NCI-H2171 (cell line): ENCODE measurements at places on chromosomes 2 and 18.

DNA sequence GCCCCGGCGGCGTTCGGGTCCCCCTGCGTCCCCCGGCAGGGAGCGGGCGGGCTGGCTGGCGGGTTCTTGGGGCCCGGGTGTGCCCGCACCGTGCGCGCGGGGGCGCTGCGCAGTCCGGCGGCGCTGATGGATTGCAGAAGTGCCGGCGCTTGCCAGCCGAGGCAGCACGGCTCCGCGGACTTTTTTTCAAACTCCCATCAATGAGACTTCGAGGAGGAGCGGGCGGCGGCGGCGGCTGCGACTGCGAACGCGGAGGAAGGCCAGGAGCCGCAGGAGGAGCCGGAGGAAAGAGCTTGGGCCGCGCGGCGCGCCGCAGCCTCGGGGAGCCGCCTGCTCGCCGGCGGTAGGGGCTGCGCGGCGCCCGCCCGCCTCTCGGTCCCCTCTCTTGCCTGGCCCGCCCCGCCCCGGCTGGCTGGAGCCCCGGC is at the start of gene GLI2:
GLI2 (plus strand) TSS at position 123 of the 425 bp plus-strand sequence. CDS start 61,453 bp downstream, outside the sequence.
- DNase-seq: peak; percentile 85

GRCh38 chr2:229124136-229124535 is 147.0 kb downstream of the PID1 start:
- DNase-seq: no peak

GRCh38 chr2:235542733-235543127 is 48.9 kb downstream of the AGAP1 start:
- DNase-seq: no peak

GRCh38 chr2:231965102-231965501 is 3.6 kb downstream of the DIS3L2 start:
- no peak for DNase-seq

DNA sequence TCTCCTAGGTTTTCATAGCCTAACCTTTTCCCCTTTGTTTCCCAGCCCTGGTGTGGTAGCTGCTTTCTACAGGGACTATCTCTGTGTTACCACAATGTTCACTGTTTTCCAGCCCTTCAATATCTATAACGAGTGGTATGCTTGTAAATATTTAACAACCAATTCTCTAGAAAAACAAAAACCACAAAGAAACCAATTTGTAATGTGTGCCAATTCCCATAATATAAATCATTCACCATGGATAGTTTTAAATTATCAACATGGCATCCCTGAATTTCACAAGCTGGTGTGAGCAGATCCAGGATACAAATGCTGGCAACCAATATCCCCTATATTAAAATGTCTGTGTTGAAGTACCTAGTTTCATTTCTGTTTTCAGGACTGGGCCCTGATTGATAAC is 207.5 kb upstream of the FBXO11 start:
- no peak for DNase-seq

GRCh38 chr2:111975053-111975552 is 76.7 kb downstream of the MERTK start:
- DNase-seq: no peak

DNA sequence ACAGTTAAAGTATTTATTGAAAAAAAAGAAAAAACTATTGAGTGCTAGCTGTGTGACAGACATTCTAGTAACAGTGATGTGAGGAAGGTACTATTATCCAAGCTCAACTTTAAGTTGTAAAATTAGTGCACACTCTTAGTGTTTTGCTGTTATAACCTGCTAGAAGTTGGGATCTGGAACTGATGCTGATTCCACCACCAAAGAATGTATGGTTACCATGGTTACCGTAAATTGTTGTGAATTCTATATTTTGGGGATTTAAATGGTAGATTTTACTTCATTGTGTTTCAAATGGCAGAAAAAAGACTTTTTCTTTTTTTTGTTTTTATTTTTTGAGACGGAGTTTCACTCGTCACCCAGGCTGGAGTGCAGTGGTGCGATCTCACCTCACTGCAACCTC is 5.3 kb downstream of the AGFG1 start:
- no peak for DNase-seq

DNA sequence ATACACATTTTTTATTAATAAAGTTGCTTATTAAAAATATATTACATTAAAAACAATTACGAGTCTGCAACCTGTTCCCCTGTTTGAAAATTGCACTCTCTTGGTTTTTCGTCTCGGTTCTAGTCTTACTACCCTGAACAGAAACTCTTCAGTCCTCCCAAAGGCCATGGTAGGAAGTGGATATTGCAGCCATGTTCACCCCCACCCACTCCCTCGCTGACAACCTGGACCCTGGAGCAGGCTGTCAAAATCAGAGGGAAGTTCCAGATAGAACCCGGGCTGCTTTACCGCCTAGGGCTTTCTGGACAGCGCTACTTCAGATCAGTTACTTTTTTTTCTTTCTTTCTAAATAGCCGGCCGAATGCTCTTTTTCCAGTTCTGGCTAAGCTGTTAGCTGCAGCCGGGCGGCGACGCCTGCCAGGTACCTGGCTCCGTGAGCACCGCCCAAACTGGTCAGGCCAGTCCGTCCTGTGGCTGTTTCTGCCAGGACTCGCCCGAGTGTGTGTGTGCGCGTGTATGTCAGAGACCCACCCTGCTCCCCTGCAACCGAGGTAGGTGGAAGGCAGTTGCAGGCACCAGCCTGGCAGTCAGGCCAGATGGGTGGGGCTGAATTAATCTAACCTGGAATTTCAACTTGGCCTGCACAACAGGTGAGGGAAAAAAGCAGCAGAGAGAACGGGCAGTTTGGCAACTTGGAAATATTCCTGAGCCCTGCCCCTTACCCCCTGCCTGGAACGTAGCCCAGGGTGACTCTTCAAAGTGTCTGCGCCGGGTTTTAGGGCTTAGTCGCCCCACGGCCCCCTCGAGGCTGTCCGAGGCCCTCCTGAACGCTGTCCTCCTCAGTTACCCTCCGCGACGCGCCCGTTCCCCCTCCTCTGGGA is 1.1 kb upstream of the TET3 start:
- DNase-seq: no peak

DNA sequence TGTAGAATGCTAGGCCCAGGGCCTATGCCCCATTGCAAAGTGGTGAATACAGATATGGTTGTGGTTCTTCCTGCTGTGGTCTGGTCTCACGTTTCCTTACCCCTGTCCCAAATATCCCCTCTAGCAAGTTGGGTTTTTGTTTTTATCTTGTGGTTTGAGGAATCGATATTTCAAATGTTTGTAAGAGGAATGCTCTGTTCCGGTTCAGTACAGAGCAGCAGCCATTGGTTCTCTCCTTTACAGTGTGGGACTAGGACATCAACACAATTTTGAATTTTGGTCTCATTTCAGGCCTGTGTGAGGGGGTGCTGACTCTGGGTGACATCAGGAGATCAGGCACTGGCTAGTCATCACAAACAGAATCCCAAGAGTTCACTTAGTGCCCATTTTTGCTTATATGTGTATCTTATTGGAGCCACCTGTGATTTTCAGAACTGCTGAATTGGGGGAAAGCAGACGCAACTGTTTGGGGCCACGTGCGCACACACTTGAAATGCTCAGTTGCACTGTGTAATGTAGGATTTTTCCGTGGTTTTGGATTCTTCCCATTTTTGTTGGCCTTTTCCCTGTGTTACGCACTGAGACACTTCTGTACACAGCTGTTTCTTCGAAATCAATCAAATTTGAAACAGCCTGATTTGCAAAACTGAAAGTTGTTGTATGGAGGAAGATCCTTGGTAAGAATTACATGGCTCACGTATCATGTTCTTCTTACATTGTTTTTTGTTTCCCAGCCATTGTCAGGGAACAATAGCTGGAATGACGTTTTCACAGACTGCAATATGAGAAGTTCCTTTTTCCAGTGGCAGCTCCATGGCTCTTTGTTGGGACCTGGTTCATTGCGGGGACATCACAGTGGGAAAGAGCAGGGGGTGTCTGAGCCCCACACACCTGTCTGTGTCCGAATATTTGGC is 8.6 kb downstream of the SH3BP4 start:
- DNase-seq: no peak

DNA sequence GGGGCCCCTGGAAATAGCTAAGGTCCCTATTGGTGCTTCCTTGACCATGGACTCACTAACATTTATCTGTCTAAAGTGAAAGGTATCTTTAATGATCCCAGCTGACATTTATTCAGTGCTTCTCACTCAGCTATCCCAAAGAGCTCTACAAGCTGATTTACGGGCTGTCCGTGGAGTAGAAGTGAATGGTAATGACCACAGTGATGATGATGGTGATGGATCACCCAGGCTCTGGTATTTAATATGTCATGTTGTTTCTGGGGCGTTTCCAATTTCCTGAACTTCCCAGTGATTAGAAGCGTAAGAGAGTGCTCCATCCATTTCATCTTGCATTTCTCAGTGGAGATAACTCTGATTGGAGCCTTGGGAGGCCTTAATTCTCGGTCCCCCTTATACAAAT is 304.3 kb downstream of the HRH4 start:
- DNase-seq: no peak

- peak; percentile 87 for DNase-seq
Measured at GRCh38 chr2:10906926-10907625, 4.7 kb upstream of the KCNF1 start.

- no peak for DNase-seq
Measured at GRCh38 chr2:80007777-80008503, 296.6 kb downstream of the LRRTM1 start.

GRCh38 chr18:3554811-3555427 is 104.9 kb downstream of the TGIF1 start:
- DNase-seq: no peak

DNA sequence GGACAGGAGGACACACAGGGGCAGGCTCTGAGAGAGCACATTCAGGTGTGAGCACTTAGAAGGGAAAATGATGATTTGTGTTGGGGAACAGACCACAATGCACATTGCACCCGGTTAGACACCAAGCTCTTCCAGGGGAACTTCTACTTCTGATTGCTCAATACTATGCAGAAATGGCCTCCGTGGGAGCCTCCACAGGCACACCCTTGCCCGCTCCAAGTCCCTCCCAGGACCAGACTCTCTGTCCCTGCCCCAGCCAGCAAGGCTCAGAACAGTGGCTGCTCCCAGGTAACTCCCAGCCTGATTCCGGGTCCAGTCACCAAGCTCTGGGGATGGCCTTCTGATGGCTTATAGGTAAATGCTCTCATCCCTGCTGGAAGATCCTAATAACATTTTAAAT is 56.2 kb downstream of the BCL2L11 start:
- no peak for DNase-seq

DNA sequence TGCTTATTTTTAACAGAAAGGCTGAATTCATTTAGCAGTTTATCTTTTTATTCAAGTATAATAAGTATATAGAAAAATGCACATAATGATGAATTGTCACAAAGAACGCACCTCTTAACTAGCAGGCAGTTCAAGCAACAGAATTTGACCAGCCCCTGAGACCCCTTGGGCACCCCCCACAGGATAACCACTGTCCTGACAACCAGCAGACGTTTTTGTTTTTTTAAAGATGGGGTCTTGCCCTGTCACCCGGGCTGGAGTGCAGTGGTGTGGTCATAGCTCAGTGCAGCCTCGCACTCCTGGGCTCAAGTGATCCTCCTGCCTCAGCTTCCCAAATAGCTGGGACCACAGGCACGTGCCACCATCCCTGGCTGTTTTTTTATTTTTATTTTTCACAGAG is 14.0 kb downstream of the PRELID3A start:
- DNase-seq: no peak
